ENCODE measurements at places on chromosomes 16 and 17.

GRCh38 chr17:33534087-33534486, 241.0 kb upstream of the ASIC2 start:
- DNase-seq = no peak

GRCh38 chr16:84508502-84508901, 4.0 kb upstream of the MEAK7 start:
- no peak for DNase-seq

- DNase-seq = no peak
These were observed 856.7 kb downstream of the CDH8 start for GRCh38 chr16:61179561-61179960.

GRCh38 chr17:56320443-56320842, 167.2 kb downstream of the ANKFN1 start:
- no peak for DNase-seq

DNA sequence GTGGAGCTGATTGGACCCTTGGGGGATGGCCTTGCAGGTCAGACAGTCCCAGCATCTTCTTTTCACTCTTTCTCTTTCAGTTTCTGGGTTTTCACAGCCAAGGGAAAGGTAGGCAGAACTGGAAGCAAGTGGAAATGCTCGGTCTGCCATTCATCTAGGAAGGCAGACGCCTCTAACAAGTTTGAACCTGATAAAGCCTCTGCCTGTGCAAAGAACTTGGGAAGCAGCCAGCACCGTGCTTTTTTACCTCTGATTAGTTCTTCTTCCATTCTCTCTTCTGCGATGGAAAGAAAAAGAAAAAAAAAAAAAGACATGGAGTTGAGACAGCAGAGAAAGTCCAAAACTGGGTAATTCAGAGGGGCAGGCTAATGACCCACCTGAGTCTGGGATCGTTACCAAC, 997.8 kb upstream of the EEF2KMT start:
- no peak for DNase-seq

DNA sequence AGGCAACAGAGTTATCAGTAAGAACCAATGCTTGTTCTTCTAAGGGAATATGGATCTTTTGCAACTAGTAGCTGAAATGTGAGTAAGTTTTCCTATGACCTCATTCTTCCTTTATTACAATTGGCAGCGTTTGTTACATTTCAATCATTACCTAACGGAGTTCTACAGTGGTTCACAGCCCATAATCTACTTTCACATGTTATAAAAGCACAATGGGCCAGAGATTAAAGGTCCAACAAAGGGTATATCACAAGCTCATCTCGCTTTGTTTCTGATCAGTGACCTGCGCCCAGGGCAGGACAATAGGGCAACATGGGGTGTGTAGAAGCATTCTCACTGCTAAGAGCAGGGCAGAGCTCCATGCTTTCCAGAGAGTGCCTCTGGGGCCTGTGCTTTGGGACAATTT, 279.9 kb upstream of the DYNLRB2 start:
- DNase-seq = no peak

DNA sequence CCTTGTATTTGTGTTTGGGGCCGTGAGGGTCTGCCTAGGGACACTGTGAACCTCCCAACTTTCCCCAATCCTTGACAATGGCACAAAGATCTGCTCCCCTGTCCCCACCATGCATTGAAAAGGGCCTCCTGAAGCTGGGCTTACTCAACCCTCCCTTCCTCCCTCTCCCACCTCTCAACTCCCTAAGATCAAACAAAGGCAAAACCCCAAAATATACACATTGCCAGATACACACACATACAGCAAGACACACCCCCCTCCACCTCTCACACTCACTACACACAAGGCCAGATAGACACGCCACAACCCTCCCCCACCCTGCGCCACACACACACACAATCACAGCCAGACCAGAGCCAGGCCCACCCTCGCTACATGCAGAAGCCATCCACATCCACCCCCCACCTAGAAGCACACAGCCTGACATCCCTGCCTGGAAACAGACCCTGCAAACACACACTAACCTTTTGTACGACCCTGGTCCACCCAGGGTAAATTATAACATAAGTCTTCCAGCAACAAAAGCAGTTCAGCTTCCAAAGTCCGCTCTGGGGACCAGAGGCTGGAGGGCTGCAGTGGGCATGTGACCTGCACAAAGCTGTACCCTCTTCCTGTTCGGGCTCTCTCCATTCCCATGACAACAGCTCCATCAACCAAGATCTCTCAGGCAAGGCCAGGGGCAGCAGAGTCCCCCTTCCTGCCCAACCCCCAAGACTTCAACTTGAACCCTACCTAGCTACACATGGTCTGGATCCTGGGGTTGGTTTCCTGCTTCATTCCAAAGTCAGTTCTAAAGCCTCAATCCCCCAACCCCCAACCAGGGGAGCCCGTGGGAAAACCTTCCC, 1.9 kb downstream of the PCGF2 start:
- no peak for DNase-seq

GRCh38 chr17:75623386-75623785, 9.8 kb upstream of the SMIM5 start:
- DNase-seq = no peak

DNA sequence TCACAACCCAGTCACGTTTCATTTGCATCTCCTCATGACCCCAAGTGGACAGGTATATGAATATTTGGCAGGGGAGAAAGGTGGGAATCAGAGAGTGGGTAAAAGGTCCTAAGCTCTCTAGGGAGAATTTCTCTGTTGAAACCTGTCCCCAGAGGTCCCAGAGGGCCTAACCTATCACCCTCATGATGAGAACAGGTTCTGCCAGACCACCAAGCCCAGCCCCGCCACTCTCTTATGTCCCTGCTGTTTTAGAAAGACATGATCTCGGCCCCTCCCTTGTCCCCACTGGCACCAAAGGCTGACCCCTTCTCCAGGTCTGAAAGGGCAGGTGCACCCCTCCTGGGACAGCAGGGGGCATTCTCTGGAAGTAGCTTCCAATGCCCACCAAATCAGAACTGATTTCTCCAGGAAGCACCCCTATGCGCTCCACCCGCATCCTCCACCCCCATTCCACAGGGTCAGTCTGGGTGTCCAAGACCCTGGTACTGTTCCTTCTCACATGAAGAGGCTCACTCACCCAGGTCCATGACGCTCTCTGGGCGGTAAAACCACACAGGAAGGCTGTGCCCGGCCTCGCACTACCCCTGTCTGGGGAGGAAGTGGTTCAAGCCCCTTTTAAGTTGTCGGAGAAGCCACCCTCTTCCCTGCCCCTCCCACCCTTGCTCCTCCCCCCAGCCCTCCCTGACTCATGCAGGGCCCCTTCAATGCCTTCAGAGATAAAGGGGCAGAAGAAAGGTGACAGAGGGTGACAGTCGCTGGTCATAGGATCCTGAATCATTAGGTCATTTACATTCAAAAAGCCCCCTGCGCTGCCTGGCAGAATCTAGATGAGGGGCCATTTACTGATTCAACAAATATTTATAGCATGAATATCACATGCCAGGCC, at the start of gene CCR7:
Gene CCR7 (minus strand): TSS at position 590 of the 886 bp plus-strand sequence. CDS start 63 bp downstream, at position 527.
- DNase-seq = no peak
